ENCODE measurements at places on chromosomes 11 and 22.

GRCh38 chr11:130801333-130802122 is 114.8 kb downstream of the SNX19 start:
- DNase-seq, result peak; percentile 87

DNA sequence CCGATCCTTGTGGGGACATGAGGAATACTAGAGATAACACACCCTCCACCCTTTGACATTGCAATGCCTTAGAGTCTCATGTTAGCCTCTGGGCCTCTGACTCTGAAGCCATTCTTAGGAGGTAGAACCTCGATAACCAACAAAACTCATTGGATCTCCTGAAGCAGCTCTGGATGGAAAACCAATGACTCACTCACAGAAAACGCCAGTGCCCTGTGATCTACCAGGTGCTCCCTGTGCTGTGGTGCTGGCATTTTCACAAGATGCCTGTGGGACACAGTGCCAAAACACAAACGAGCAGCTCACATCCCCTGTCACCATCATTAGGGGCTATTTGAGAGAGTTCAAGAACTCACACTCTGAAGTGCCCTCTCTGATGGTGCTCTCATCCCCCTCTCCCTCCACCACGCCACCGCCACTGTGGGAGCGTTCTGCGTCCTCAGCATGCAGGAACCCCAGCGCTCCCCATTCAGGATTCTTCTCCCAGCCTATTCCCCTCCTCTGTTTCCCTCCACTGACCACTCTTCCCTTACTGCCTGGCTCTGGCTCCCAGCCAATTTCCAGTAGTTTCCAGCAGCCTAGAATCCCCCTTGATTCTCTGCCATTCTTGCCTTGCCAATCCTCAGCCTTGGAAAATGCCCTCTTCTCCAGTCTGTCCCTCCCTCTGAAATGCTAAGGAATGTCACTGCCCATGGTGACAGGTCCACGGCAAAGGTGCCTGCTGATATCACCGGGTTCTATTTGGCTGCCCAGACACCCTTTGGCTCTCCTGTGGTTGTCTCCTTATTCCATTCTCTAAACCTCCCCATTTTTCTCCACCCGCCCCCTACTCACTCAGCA is 4.7 kb upstream of the POLD4 start:
- DNase-seq, result no peak

DNA sequence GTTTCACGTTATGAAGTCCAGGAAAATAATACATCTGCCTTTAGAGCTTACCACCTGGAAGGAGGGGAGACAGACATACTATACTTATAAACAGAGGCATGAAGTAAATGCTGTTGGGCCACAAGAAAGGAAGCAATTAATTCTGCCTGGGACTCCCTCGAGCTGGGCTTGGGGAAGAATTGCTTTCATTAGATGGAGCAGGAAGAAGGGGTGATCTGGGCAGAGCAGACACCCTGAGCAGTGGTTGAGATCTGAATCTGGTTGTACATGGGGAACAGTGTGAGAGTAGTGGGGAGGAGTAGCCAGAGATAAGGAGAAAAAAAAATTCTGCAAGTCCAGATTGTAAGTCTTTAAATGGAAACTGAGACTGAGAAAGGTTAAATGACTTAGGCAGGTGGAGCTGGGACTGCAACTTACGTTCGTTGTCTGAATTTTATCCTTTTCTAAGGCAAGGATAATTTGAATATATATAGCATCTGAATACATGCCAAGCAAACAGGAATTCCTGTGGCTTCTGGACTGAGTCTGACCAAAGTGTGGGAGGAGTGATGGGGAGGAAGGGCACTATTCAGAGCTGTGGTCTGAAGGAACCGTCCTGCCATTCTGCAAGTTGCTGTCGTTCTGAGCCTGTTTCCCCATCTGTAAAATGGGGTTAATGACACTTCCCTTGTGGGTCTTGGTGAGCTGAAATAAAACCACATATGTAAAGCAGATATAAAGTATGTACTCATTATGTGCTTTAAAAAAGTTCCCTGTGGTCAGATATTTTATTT is 7.9 kb downstream of the NCAM1 start:
- DNase-seq, result no peak

DNA sequence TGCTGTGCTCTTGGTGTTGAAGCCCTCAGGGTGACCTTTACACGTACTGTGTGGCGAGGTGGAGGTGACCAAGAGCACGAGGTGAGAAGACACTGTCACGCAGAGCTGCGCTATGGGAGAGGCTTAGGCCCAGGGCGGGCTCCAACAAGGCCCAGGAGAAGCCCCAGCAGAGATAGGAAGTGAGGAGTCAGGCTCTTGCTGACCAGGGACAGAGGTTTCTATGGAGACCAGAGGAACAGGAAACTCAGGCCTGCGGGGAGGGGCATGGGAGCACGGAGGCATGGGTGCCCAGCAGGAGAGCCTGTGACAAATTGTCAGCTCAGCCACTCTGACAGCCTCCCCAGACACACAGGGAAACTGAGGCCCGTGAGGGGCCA is 15.8 kb downstream of the DGKZ start:
- DNase-seq, result no peak

- no peak for DNase-seq
Observed at GRCh38 chr11:11569936-11570491, 51.8 kb downstream of the GALNT18 start.

DNA sequence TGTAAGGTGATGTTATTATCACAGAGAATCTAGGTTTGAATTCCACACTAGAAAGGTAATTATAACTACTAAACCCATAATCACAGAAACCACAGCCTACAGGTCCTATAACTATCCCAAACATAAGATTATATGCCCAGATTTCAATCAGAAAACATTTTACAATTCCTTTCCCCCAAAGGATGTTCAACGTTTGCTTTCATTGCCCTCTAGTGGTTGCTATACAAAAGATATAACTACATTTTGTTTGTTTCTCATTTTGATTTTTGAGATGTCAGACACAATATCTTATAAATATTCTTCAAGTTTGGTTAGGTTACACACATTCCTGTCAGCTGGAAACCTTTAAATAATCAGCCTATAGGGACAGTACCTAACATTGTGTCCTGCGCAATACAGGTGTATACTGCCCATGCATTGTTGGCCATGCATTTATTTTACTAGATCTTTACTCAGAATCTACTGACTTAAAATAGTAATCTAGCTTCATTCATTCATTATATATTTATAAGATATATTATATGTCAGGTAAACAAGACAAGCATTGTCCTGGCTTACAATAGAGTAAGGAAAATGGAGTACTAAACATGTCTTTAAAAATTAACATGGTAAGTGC is 530.5 kb upstream of the CCDC90B start:
- peak; percentile 8 for DNase-seq

DNA sequence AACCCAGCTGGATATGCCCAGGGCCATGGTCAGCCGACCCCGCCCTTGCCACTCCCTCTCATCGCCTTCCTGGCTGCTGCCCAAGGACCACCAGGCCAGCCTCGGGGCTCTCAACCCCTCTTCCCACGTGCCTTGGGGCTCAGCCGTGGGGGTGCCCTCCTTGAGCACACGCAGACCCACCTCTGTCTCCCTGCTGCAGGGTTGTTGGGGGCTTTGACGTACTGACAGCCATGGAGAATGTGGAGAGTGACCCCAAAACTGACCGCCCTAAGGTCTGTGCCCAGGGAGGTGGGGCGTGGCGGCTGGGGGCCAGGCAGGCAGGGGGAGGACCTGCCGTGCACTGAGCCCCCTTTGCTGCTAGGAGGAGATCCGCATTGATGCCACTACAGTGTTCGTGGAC is 28.6 kb downstream of the PPIL2 start:
- DNase-seq, result no peak

DNA sequence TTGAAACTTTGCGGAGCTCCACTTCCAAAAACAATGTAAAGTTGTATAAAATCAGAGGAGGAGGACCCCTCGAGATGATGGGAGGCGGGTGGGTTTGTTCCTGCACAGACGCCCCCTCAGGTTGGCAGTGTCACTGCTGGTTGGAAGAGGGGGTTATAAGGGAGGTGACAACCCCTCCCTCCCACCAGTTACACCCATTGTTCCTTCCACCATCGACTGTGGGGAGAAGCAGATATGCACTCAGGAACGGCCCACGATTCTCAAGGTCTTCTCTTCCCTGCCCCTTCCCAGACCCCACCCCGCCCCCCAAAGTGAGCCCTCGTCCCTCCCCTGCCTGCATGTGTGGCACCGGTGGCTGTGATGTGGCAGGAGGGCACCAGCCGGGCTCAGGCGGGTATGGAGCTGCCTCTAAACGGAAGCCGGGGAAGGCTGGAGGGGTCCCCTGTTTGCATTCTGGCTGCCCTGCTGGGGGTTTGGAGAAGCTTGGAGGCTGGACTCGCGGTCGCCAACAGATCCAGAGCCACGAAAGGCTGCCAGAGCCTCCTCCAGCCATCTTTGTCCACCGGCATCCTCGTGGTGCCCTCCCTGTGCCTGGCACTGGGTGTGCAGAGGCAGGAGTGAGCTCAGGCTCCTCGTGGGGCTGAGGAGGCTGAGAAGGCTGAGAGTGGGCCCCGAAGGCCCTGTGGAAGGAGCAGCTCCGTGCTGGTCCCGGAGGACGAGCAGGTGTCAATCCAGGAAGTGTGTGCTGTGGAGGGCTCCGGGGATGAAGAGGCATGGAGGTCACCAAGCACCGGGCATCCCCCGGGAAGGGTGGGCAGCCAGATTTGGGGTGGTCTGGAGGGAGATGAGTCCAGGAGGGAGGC is 778 bp downstream of the KDELR3 start:
- no peak for DNase-seq

- no peak for DNase-seq
Observed at GRCh38 chr11:24697522-24698111, 200.8 kb downstream of the LUZP2 start.

DNA sequence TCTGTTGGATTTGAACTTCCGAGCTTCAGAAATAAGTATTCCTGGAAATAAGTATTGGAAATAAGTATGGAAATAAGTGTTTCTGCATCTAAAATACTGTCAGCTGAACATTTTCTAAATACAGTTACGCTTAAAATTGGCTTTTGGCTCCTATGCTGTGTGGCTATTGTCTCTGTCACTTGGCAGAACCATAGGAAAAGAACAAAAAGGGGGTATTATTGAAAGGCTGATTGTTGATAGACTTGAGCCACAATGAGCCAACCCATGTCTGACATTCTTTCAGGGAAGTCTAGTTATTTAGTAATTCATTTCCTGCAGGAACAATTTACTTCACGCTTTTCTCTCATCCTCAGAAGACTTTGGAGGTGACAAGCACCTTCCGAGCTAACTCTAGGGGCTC is 32.5 kb upstream of the LARGE1 start:
- DNase-seq, result no peak

DNA sequence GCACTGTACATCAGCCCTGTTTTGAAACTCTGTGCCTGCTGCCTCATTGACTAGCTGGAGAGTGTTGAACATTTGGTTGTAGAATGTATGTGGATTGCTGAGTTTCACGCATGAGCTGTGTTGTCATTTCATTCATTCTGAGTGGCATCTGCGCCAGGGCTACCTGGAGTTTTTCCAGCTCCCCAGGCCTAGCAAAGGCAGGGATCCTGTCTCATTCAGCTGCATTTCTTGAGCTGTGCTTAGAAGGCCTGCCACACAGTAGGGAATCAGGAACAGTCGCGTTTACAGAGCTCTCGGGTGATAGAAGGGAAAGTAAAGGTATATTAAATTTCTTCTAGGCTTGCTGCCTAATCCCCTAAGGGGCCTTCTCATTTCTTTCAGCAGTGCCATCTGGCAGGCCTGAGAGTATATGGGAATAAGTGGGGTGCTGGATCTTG is 44.3 kb downstream of the PTPRJ start:
- DNase-seq, result no peak

- no peak for DNase-seq
Observed at GRCh38 chr11:111977146-111978027, 40.2 kb downstream of the DIXDC1 start.

DNA sequence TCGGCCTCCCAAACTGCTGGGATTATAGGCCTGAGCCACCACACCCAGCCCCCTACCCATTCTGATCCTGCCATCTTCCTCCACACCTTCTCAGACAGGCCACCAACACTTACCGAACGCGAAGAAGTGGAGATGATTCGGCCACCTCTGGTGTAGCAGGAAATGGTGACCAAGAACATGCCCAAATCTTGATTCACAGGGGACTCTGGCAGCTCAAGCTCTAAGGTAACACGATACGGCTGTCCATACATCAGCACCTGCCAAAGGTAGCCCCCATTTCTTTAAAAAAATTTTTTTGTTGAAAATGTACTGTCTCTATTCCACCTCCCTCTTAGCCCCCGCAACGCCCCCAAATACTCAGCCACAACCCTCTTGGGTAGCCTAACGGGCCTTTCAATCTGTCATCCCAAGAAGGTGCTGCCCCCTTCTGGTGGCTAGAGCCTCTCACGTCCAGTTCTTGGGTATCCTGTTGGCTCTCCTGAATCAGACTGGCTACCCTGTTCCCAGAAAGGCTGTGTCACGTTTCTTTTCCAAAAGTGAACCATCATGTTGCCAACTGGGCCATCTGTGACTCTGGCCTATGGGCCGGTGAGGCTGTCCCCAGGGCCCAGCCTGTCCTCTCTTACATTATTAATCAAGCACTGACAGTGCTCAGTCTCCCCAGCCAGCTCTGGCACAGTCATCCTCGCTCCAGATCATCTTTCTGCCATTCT is 5.3 kb upstream of the LRRN4CL start:
- peak; percentile 81 for DNase-seq

DNA sequence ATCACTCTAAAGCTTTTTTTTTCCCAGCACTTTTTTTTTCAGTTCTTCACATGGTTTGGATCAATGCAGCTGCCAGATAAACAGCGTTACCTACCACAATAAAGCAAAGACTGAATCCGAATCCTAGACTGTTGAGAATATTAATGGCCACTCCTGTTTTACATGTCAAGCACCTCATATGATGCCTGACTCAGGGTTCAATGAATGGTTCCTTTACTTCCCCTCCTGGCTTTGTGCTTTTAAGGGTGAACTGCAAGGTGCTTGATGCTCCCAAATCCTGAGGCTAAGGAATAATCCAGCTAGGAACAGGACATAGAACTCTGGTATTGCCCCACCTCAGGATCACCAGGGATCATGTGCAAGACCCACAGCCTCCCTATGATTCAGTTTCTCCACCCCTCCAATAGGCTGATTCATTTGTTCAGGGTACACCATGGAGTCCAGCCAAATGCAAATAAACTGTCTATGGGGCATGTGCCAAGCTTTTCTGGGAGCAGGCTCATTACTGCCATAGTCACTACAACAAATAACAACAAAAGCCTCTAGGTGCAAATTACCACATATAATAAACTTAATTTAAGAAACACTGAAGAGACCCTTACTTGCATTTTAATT is 104.3 kb downstream of the GAB2 start:
- DNase-seq, result no peak

DNA sequence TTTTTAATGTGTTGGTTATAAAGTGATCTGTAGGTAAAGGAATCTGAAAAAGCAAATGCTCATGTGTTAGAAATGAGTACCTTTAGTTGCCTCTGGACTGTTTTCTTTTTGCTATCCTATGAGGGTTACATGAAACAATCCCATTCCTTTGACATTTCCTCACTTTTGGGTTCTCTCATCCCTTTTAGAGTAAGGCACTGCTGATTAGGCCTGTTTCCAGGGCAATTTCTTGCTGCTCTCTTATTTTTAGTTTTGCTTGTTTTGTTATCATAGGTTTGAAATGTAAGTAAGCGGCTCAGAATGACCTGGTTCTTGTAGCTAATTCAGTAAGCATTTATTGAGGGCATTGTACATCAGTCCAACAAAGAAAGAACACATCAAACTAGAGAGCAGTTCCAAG is 138.9 kb downstream of the DDX10 start:
- DNase-seq, result no peak

- DNase-seq, result no peak
Observed at GRCh38 chr11:24411791-24412190, 85.1 kb upstream of the LUZP2 start.
